ENCODE measurements at places on chromosomes 5 and 9.

DNA sequence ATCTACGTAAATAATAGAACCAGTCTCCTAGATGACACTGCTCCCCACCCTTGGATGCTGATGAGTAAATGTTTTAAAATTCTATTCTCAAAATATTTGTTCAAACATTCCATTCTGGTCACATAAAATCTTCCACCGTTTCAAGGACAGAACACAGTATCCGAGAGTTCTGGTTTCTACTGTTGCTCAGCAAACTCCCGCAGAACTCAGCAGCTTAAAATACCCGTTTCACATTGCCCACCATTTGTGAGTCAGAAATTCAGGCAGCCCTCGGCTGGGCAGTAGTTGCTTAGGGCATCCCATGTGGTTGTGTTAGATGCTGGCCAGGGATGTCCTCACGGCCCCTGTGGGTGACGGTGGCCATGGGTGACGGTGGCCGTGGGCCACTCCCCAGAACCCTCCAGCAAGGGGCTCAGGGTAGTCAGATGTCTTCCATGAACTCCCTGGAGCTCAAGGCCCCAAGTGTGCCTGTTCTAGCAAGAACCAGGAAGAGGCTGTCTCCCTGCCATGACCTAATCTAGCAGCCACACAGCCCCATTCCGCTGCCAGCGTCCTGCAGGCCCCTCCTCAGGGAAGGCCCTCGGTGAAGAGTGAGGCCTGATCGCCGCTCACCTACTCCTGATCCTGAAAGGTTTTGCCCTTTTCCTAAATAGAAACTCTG, 17.4 kb downstream of the MGAT1 start:
- DNase-seq: no peak

GRCh38 chr9:1028501-1029190, 21.5 kb upstream of the DMRT2 start:
- DNase-seq: no peak

GRCh38 chr9:126093771-126094170, 232.9 kb upstream of the MVB12B start:
- DNase-seq: no peak

DNA sequence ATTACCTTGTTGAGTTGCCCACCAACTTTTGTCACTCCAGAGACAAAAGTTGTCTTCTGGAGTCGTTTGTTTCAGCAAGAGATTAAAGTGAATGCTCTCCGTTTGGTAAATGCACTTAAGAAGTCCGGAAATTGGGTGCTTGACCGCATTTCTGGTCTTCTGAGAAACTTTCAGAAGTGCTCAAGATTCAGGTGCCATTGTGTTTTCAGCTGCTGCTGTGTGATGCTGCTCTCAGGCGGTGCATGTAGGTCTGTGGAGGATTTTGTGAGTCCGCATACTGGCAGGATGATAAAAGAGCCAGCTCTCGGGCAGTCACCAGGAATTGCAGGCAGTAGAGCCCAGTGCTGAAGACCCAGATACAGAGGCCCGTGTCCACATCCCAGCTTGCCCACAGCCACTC, 5.9 kb upstream of the NFIL3 start:
- DNase-seq: no peak

- peak; percentile 22 for DNase-seq
Observed at GRCh38 chr9:6014670-6015270, 654 bp downstream of the RANBP6 start.

DNA sequence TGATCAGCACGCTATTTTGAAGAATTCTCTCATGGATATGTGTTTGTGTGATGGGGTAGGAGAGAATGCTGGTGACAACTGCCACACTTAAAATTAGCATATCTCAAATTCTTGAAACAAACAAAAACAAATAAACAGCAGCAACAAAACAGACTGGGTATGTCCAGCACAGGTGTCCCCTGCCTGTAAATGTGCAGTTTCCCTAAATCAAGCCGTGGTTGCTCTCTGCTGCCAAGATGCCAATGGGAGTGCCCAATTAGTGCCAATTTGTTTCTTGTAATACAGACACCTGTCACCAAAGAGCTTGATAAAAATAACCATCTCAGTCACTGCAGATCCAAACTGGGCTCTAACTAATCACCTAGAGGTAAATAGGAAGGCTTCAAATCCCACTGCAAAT, 144.2 kb upstream of the SMARCA2 start:
- DNase-seq: no peak

DNA sequence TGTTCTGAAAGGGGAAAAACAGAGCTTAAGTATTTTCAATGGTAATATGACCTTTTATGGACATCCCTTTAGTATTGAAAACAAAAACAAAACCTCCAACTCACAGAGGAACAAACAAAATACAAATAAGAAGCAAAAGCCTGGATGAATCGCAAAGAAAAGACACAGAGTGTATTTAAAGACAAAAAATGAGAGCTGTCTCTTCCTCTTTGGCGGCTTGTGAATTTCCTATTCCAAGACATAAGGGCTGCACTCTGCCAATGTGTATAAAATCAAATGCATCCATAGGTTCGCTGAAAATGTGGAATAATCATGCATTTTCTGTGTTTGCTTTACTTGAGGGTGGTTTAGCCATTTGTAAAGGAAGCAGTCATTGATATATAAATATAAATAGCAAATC, 739.3 kb upstream of the ZNF608 start:
- no peak for DNase-seq
